Stimulated activated CD4-positive, alpha-beta T cell treated with anti-CD3 and anti-CD28 coated beads, Interleukin-4, amount 100 ng/mL, for 48 hours (primary cell): ENCODE measurements at places on chromosomes 5 and 9.

DNA sequence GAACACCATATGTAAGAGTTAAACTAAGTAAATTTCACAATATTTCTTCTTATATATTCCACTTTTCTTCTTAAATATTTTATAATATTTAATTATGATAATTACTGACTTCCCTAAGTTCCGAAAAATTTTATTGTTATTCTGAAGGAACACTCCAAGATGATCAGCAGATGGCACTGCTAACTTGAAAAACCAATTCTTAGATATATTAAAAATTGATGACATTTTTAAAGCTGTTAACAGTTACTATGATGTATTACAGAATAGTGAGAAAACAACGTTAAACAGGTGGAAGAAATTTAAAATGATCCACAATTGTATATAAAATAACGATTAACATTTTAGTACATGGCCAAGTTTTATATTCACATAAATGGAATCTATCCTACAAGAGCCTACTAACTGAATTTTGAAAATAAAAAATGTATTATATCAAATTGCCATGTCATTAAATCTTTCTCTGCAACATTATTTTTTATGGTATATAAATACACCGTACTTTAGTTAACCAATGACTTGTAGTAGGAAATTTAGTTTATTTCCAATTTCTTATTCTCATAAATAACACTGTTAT, 30.1 kb upstream of the MUSK start:
- DNase-seq = no peak

DNA sequence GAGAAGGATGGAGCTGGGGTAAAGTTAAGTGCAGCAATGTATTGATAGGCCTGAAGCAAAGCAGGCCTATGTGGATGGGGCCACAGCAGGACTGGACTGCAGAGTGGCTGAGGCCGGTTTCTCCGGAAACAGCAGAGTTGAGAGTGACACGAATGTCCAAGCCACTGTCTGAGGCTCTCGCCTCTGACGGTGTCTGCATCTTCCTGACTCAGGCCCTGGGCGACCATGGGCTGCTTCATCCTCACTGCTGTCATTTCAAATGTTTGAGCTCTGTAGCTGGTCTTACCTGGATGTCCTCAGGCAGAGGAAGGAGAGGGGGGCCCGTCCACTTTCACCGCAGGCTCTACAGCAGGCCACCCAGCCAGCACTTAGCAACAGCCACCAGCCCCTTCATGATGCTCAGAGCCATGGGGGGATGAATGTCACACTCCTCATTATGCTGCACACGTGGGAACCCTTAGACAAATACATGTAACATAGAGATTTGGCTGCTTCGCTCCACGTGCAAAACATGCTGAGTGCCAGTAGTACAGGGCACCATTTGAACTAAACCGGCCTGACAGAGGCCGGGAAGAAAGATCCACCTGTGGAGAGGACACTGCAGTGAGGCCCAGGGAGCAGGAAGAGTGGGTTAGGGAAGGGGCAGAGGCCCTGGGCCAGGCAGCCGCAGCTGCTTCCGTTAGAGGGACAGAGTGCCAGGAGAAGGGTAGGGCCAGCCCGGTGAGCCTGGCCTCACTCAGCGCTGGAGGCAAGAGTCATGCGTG, 31.7 kb upstream of the NXNL2 start:
- no peak for DNase-seq

DNA sequence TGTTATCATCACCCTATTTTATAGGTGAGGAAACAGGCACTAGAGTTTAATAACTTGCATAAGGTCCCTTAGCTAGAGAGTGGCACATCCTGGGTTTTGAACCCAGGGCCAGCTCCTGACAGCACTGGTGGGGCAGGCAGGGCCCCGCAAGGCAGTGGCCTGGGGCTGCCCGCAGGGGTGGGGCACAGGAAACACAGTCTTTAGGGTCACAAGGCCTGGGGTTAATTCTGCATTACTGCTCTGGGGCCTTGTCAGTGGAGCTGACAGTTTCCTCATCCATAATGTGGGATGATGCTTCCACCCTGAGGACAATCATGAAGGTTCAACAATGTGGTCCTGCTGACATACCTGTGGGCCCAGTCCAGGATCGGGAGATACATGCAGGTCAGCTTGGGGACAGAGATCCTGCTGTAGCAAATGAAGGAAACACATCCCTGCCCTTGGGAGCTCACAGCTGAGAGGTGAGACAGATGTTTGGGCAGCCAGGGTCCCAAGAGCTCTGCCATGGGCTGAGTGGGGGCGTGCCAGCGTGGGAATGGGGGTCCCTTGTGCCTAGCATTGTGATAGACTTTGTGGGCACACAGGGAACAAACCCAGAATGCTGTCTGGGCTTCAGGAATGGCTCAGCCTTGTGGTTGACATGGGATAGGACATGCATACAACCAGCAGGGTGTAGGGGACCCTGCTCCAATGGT, 14.7 kb downstream of the FGF18 start:
- DNase-seq = no peak

- no peak for DNase-seq
Measured at GRCh38 chr5:81534441-81534840, 140.5 kb upstream of the ACOT12 start.

DNA sequence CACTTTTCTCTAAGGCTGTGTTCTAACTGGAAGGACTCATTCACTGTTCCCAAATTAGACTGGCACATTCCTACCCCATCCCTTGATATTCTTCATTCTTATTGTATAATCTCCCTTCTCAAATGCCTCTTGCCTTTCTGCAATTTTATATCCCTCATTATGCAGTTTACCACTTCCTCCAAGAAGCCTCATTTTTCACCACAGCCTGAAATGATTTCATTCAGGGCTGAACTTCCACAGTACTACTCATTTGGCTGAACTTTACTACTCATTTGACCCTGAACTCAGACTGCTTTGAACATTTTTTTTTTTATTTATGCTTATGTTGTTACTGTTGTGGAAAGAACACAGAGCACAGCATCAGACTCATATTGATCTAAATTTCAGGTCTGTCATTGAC, 32.7 kb downstream of the GRIA1 start:
- DNase-seq = no peak

GRCh38 chr5:19488786-19489185, 499.2 kb downstream of the CDH18 start:
- no peak for DNase-seq
